ENCODE measurements at places on chromosomes 3 and 15. TPM values are rescaled to one million over a fixed set of nuclear protein-coding genes. Genes with fewer than 3 reads are reported as not detected.

- H3K4me1 ChIP-seq = no peaks in the 10 kb centered on the region
- no peak overlapping the region for H3K4me3 ChIP-seq
- H3K36me3 ChIP-seq = peaks cover 3% of the 10 kb centered on the region
- DNase-seq = no peak
- no peak overlapping the region for H3K27ac ChIP-seq
- H3K27me3 ChIP-seq = no peaks in the 10 kb centered on the region
Measured at GRCh38 chr3:58266577-58266976, 29.0 kb downstream of the ABHD6 start.

GRCh38 chr15:87461631-87462030 lies 794.9 kb downstream of the NTRK3 start:
- H3K4me3 ChIP-seq = no peak overlapping the region
- no peaks in the 10 kb centered on the region for H3K27me3 ChIP-seq
- H3K4me1 ChIP-seq = no peaks in the 10 kb centered on the region

- no peaks in the 10 kb centered on the region for H3K27me3 ChIP-seq
- H3K4me3 ChIP-seq = no peak overlapping the region
- H3K27ac ChIP-seq = no peak overlapping the region
- no peak for DNase-seq
- no peaks in the 10 kb centered on the region for H3K36me3 ChIP-seq
Measured at GRCh38 chr3:48552111-48552951, 4.3 kb downstream of the PFKFB4 start.

PRSS50 gene
- total RNA-seq = not detected
